ENCODE measurements at places on chromosomes 5 and 9.

DNA sequence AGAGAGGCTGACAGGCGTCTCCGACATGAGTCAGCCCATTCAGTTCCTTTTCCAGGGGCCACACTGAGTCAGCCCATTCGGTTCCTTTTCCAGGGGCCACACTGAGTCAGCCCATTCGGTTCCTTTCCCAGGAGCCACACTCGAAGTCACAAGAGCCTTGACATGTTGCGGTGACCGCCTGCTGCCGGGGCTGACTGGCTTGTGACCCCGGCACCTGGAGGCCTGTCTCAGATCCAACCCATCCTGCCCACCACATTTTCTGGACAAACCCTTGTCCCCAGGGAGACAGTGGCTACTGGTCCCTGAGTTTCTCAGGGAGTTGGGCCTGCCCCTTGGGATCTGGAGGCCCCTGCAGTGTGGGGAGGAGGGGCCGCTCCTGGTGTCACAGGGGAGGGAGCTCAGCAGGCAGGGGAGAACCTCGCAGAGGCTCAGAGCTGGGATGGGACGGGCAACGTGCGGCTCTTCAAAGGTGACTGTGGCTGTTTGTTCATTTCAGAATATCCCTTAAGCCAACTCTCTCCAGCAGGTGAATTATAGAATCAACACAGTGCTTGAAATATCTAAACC lies 40.5 kb upstream of the LPCAT1 start:
- no peak for DNase-seq

DNA sequence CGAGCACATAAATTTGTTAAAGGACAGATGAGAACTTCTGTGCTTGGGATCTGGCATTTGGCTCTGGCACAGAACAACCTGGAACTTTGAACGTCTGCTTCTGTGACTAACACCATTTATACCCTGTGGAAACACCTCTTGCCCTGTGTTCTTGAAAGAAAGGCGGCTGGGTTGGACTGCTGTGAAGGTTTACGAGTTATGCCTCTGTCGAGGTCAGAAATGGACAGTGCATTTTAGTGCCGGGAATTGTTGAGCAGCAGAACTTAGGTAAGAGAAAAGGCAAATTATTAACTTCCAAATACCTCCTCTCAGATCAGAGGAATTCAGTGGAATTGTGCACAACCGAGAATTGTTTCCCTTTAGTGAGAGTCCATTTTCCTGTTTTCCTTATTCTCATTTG lies 14.1 kb upstream of the INIP start:
- no peak for DNase-seq

- no peak for DNase-seq
These were observed 179.6 kb downstream of the MLLT3 start for GRCh38 chr9:20442461-20443319.

- DNase-seq = no peak
These were observed 41.0 kb downstream of the STOM start for GRCh38 chr9:121328876-121329681.

DNA sequence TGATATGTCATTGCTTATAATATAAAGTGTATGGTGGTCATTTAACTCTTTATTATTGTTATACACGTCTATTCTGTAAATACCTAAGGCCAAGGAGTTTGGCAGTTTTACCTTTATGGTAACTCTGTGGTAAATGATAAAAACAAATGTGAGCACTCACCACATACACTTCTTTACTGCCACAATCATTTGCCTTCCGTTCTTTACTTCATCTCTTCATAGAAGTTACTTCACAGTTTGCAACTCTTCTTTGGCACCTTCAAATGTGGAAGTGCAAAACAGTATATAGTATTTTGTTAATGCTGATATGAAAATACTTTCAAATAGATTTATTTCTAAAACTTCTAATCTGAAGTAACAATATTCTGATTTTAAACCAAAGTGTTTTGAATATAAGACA lies 4.4 kb upstream of the MEF2C start:
- DNase-seq = no peak

DNA sequence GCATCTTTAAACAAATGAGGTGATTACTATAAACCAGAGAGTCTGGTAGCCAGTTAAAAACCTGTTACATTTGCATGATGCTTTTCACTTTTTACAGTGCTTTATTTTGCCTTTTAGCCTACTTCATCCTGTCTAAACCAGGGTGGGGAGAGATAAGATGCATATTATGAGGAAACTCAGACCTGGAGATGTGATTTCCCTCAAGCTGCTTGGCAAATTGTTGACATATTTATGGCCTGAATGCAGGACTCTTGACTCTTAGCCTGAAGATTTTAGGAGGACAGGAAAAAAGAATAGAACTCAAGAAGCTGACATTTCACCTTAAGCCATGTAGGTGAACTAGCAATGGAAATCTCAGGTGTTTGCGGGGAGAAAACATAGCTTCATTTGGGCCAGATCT lies 202.8 kb downstream of the NMUR2 start:
- no peak for DNase-seq

DNA sequence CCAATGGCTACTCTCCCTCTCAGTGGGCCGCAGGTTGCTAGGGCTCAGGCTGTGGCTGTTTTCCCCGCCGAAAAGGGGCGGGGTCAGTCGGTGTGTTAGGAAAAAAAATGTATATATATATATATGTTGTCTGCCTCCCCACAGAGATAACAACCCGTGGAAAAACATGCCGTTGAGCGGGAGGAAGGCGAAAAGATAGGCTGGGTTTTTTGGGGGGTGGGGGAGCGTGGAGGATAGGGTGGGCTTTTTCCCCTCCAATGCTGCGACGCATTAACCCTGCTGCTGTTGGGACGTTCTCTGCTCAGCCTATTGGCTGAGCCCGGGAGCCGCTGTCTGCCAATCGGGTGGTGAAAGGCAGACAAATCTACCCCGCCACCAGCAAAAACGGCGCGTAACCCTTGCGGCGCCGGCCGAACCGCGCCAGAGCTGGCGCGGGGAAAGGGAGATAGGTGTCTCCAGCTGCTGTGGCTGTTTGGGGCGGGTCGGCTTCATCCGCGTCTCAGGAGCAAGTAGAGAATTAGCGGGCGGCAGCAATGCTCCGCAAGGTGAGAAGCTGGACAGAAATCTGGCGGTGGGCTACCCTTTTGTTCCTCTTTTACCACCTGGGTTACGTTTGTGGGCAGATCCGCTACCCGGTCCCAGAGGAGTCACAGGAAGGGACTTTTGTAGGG lies at the start of gene PCDHGC4:
PCDHGC4 (plus strand) TSS at position 390 of the 671 bp plus-strand sequence; CDS start at position 534, 144 bp downstream.
- DNase-seq = peak; percentile 59

DNA sequence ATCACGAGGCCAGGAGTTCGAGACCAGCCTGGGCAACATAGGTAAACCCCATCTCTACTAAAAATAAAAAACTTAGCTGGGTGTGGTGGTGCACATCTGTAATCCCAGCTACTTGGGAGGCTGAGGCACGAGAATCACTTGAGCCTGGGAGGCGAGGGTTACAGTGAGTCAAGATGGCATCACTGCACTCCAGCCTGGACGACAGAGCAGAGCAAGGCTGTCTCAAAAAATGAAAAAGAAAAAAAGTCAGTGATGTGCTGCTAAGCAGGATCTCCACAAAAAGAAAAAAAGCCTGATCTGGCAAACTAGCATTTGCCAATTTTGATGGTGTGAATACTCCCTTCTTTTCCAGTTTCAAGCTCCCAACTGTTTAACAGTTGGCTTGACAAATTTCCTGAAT lies 21.9 kb downstream of the F2R start:
- no peak for DNase-seq

GRCh38 chr9:89576404-89576839 lies 28.4 kb upstream of the GADD45G start:
- peak; percentile 23 for DNase-seq

DNA sequence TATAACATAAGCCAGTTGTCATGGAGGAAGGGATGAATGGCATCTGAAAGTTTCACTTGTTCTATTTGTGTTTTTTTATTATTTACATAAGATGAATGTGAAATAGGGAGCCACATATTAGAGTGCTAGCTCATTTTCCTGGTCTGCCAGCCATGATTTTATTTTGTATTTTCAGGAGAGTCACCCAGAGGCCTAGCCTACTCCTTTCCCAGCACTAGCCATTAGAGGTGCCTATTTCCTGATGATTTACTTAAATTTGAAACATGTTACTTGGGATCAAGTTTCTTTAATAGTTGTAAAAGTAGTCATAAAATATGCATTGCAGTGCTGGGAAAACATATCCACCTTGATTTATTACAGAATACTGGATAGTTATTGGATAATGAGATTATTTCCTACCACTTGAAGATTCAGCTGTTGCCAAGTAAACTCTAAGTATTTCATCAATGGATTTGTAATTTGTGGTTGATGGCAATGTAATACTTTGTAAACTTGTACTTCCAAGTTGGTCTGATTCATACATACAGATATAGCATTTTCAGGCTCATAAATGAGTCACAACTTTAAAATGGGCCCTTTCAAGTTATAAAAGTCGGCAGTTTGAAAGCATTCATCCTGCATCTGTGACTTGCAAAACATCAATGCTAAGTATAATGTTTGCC lies 50.8 kb downstream of the KCNN2 start:
- no peak for DNase-seq

DNA sequence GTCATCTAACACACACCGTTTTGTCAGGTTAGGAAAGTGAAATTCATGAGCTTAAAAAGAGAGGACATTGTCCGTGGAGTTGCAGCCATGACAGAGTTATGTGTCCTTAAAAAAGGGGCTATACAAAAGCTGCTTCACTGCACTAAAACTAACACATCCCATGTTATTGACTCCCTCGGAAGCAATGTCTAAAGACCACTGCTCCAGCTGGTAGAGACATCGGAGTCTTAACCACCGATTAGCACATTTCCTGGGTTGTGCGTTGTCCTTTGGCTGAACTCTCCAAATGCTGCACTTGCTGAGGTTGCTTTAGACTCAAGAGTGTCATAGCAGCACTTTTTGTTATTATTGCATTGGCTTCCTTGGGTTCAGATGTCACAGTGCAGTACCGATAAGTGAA lies 128.3 kb upstream of the C9orf72 start:
- no peak for DNase-seq

GRCh38 chr9:135506327-135507103 lies 6.0 kb downstream of the MRPS2 start:
- no peak for DNase-seq

- DNase-seq = peak; percentile 69
These were observed 18.3 kb downstream of the UGCG start for GRCh38 chr9:111914749-111915424.

- no peak for DNase-seq
These were observed 46.5 kb downstream of the AUH start for GRCh38 chr9:91315191-91315590.

DNA sequence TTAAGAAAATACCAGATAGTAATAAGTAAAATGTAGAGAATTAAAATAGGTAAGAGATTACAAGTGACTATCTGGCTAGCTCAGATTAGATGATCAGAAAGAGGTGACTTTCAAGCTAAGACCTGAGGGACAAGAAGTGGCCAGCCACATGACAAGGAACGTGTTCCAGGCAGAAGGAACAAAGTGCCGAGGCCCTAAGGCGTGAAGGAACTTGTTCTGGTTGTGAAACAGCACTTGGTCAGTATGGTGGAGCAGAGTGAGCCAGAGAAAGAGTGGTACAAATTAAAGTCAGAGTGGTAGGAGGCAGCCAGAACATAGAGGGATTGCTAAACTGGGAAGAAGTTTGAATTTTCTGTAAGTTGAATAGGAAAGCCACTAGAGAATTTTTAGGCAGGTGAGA lies 73.6 kb downstream of the ADRB2 start:
- DNase-seq = no peak

DNA sequence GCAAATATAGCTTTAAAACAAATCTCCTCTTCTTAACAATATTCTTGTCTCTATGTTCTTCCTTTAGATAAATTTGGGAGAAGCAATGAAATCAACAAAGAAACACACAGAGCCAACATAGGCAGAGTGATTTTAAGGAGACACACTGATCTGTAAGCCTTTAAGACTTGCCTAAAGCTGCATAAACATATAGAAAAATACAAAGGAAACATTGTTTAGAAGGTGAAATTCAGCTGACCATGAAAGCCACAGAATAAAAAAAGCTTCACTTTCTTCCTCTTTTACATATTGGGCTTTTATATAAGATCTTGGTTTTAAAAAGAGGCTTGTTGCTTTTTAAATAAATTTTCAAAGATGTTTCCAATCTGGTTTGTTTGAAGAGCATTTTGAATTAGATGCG lies 1277.5 kb downstream of the EFNA5 start:
- no peak for DNase-seq

- DNase-seq = no peak
These were observed at the start of gene IRX1 for GRCh38 chr5:3595006-3595961. Gene IRX1 (plus strand): TSS chr5:3595832. CDS start chr5:3596106, 274 bp downstream.

- no peak for DNase-seq
These were observed 344.9 kb upstream of the PIK3R1 start for GRCh38 chr5:67870662-67871061.

DNA sequence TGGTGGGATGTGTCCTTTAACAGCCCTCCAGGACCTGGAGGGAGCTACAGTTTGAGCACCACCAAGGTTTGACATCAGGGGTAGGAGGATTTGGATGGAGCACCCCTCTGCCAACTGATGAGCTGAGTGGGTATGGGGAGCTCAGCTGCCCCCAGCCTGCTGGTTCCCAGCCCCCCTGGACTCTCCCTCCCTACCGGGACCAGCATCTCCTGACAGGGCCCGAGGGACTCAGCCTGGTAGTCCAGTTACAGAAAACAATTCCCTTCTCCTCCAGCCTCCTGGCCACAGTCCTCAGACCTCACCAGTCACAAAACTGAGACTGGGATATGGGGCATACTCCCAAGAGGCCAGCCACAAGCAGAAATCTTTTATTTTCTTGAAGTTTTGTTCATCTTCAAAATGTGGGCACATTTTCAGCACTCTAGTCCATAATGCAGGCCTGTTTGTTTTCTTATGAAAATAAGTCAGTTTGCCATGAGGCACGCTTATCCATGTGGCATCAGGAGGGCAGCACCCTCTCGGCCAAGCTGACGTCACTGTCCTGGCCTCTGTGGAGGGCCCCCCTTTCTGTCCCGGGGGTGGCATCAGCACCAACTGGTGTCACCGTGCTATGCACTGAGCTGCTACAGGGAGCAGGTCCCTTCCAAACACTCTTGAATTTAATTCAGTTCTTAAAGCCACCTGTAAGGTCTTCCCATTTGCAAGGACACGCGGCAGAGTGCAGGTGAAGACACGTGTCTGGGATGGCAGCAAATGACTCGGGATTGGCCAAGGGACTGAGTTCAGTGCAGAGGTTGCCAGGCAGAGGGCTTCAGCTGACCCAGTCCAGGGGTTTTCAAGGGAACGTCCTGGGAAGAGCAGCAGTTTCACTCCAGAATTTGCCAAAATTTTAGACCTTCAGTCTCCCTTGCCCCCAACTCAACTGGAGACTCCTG lies 187.6 kb downstream of the GADD45G start:
- no peak for DNase-seq

Data from NCI-H1436 (cell line).